Stimulated activated naive CD8-positive, alpha-beta T cell treated with anti-CD3 and anti-CD28 coated beads, Interleukin-15, amount 100 ng/mL, for 72 hours (primary cell): ENCODE measurements at places on chromosomes 12 and 14.

- DNase-seq: no peak
Measured at GRCh38 chr14:63745272-63745671, 17.4 kb upstream of the SGPP1 start.

DNA sequence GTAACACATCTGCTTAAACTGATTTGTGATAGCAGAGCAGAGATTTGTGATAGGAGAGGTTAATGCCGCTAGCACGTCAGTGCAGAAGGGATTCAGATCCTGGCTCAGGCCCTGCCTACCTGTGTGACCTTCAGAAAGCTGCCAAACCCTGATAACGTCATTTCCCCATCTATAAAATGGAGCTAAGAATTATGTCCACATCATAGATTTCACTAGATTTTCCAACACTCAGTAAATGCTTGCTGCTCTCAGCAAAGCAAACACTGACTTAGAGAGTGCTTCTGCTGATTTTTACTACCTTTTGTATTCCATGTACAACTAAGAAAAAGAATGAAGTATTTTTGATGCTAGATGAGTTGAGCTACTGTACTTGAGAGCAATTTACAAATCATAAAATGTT is 261.4 kb downstream of the ITPR2 start:
- no peak for DNase-seq

- DNase-seq: no peak
Measured at GRCh38 chr14:89139404-89140247, 277.4 kb downstream of the FOXN3 start.

DNA sequence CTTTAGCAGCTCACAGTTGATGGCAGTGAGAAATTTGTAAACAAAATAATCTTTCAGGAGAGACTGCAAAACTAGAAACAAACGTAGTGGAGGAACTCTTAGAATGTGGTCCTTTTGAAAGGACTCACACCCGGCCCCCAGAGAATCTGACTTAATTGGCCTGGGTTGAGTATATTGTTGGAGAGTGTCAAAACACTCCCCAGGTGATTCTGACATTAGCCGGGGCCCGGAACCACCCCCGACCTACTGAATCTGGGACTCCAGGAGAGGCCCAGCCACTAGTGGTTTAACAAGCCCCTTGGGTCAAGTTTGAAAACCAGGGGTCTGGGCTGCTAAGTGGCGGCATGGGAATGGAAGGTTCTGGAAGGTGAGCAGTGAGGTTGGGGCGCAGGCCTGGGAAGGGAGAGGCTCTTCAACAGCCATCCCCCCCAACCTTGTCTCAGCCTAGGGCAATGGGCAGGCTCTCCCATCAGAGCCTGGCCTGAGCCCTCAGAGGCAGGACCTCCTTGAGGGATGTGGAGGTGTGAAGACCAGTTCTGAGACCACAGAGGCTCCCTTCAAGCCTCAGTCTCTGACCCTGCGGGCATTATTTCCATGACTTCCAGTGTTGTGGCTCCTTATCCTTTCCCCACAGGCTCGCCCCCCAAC is 1.1 kb upstream of the ELK3 start:
- no peak for DNase-seq

DNA sequence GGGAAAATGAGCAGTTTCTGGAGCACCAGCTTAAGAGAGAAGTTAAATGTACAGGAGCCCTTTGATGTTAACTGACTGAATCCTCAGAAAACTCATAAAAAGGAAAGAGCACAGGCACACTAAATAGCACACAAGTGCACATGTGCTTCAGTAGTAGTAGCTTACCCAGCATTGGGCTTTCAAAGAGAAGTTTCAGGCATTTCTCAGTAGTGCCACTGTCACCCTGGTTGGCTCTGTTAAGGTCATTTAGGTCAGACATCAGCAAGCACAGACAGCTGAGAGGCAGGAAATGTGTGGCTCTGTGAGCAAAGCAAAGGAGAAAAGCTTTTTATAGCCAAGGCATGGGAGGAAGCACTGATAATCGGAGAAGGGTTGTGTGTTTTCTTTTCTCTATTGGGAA is 96.3 kb upstream of the HIF1A start:
- no peak for DNase-seq

DNA sequence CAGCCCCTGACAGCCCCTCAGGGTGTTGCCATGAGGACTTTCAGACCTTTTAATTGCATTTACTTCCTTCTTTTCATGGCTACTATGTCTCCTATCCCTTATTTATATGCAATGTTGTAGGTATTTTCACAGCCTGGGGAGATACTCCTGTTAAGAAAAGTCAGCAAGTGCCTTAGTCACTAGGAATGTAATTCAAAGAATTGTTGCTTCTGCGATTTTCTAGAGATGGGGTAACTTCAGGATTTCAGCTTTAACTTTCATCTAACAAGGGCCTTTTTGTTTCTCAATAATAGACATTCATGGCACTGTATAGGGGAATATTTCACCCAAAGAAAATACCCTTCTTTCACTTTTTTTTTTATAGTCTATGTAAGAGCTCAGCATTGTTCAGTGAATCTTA is 533.3 kb upstream of the MIS18BP1 start:
- DNase-seq: no peak

- DNase-seq: no peak
Measured at GRCh38 chr12:93804392-93805179, 127.4 kb downstream of the CRADD start.

DNA sequence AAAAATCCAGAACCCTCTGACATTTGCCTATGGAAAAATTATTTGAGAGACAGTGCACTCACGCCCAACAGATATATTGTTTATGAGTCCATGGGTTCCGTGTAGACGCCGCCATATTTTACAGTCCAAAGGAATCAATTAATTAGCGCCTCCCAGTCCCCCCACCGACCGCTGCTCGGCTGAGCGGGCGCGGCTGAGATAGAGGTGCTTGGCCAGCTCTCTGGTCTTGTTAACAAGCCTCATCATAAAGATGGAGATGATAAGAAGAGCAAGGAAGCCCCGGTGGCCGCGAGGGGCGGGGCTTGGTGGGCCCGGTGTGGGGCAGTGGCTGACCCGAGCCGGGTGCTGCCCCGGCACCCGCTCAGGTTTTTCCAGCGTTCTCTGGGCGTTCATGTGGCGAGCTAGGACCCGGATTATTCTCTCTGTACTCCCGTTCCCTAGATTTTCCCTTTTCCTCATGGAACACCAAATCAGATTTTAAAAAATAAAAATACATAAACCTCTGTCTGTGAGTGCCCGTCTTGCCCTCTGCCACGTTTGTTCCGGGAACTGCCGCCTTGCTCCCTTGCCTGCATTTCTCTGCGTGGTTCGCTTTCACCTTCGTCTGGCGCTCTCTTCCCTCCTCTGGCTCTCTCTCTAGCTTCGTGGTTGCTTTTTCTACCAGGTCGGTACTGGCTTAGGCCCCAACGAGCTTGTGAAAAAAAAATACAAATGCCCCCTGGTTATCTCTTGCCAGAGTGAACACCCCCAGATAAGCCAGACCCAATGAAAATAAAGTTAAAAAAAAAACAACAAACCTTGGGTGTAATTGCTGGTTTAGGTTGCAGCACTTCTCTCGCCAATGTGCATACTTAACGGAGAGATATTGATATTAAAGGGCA is 9.0 kb downstream of the HOXC12 start:
- DNase-seq: no peak

- no peak for DNase-seq
Measured at GRCh38 chr12:104669089-104669721, 212.5 kb downstream of the CHST11 start.

DNA sequence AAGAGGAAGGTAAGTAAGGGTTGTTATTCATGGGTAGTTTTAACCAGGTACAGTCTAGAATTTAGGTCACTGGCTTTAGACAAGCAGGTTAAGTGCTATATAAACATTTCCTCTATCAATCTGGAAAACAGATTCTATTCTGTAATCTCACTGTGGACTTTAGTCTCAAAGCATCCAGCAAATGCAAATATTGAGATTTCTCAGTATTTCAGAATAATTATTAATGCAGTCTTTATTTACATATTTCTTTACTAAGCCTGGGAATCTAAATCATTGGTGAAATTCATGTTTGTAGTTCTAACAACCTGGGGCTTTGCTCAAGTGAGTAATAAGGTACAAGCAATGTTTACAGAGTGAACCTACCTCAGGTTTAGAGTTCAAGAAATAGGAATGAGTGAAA is 61.9 kb downstream of the SLC41A2 start:
- DNase-seq: no peak

- DNase-seq: no peak
Measured at GRCh38 chr12:109797905-109798669, 35.1 kb downstream of the TRPV4 start.
